NCI-H146 (cell line): ENCODE measurements at places on chromosomes 16 and 17.
A peak's percentile ranks its signal among the peaks of the same experiment; 100 is the strongest.

- no peak for DNase-seq
Measured at GRCh38 chr17:55706808-55707773, 15.6 kb downstream of the TMEM100 start.

DNA sequence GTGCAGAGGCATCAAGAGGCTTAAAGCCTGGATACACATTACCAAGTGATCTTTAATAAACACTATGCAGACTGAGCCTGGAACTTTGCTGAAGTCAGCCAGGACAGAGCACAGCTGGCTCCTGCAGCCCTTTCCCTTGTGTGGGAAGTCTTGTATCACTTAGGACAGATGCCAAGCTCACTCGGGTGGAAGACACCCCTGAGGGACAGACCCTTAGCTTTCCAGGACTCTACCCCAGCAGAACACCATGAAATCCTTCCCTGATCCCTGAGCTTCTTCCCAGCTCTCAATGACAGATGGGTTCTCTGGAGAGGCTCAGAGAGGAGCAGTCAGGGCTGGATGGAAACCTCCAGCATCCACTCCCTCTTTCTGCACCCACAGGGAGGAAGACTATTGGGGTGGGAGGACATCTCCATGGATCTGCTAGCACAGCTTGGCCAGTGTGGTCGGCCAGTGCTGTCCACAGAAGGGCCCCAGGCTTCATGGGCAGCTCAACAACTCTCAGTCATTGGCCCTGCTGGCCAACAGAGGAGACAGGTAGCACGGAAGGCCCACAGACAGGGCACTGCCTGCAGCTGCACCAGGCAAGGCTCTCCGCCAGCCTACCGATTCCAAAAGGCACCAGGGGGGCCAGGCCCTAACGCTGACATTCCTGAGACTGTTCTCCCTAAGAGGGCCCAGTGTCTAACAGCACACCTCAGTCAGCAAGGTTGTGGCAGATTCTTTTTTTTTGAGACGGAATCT lies 15.9 kb downstream of the RAB5C start:
- DNase-seq = no peak

DNA sequence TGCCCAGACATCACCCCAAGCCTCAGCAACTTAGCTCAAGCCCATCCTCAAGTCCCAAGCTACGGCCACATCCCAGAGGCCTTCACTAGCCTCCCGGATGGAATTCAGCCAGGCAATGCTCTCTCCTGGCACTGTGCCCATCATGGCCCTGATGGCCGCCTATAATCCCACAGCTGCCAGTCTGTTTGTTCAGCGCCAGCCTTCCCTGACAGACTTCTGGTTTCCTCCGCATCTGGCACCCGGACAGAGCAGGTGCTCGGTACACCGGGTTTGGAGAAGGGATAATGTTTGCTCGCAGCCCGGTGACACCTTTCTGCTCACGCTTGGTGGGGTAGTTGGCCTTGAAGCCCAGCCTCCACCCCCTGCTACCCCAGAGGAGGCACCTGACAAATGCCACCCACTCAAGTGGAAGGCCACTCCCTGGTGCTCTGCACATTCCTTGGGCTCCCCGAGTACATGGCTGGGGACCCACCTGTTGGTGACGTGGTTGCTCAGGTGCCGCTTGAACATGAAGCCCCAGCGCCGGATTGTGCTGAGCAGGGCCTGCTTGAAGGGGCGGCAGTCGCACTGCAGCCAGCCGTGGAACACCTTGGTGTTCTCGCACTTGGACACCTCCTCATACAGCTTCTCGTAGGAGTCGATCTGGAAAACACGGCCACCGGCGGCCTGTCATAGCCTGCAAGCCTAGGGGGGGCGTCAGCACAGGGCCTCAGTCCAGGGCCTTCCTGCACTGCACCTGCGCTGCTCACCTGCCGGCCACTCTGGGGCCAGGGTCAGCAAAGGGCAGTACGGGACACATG lies 47.1 kb downstream of the DNAH17 start:
- peak; percentile 91 for DNase-seq

- DNase-seq = no peak
Measured at GRCh38 chr17:2621241-2621640, 27.8 kb downstream of the PAFAH1B1 start.

GRCh38 chr17:68461589-68461988 lies 4.3 kb upstream of the WIPI1 start:
- peak; percentile 54 for DNase-seq

DNA sequence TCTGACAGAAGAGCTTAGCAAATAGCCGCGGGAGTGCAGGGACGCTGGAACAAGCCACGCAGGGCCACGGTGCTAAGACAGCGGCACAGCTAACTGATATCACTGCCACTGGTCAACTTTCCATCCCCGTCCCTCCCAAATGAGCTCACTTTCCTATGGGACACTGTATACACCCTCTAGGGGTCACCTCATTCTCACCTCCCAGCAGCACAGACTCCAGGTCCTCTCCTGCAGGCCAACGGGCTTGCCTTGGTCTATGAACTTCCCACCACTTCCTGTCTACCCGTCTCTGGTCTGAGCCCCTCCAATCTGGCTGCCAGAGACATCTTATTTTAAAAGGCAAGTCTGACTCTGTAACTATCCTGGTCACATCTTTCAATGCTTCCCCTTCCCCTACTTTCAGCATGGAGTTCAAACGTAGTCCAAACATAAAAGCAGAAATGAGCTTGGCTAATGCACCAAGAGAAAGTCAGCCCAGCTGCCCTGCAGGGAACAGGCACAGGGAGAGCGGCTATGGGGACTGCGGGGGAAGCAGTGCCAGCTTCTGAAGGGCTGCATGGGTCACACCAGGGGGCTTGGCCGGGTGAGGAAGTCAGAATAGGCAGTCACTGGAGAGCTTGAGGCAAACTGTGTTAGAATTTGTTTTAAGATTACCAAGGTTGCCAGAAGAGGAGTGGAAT lies 26.3 kb upstream of the SLC38A8 start:
- no peak for DNase-seq
